ENCODE measurements at places on chromosomes 2 and 18. TPM values are rescaled to one million over a fixed set of nuclear protein-coding genes. Genes with fewer than 3 reads are reported as not detected.

DNA sequence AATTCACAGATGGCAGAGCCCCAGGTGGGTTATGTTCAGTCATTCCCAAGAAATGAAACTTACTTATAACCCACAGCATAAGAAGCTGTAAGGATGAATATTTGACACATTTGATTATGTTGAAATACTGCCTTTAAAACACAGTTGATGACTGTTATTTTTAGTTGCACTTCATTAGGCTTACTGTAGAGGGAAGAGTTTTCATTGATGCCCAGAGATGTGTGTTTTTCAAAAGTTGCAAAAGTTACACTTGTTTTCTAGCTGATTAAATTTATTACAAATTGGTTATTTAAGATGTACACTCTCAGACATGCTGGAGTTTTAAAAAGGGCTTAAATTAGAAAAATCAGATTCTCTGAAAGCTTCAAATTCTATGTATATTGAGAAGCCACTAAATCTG, 506.1 kb downstream of the PARD3B start:
- no peak for DNase-seq

DNA sequence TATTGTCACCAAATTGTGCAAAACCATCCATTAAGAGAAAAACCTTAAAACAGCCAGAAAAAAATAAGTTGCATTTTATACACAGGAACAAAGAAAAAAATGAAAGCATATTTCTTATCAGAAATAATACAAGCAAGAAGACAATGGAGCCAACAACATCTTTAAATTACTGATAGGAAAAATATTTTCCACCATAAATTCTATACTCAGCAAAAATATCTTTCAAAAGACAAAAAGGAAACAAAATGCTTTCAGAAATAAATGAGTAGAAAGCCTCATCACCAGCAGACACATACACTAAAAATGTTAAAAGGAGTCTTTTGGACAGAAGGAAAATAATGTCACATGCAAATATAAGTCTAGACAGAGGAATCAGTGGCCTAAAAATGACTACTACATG, 106.4 kb upstream of the TRIB2 start:
- DNase-seq, result no peak

Gene NCKAP5
- total RNA-seq, result 3.0 TPM

- no peak for DNase-seq
These were observed 45.4 kb downstream of the SPRED2 start for GRCh38 chr2:65386989-65387388.

GRCh38 chr2:236351966-236352525, 87.8 kb upstream of the ASB18 start:
- no peak for DNase-seq

DNA sequence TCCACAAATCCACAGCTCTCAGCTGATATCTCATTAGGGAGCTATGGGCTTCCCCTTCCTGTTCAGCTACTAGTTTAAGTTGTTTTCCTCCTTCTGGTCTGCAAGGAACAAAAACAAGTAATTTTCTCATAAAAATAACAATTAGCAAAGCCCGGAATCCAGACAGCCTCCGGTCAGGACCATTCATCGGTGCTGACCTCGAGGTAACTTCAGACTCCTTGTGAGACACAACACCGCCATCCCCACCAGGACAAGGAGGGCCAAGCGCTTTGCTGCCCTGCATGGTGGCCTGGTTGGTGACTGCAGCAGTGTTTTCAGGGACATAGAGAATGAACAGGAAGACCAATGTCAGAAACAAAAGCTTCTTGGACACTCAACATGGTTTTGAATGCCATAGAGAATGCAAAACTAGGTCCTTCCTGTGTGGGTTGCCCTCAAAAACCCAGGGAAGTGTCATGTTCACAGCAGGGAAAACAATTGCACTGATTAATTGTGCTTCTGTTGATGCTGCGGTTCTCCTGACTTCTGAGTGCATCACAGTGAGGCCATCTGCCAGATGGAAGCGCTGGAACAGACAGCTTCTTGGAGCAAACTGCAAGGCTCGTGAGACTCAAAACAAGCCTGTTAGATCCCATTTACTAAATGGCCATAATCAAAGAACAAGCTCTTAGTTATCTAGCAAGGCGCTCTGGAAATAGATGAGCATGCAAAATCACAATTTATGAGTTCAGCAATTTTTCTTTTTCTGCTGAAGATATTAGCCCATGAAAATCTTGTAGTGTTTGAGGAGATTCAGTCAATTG, 77.1 kb downstream of the HS1BP3 start:
- peak; percentile 98 for DNase-seq

Gene IL1R1
- total RNA-seq, result 5.5 TPM

Gene OTX1
- total RNA-seq, result not detected

DNA sequence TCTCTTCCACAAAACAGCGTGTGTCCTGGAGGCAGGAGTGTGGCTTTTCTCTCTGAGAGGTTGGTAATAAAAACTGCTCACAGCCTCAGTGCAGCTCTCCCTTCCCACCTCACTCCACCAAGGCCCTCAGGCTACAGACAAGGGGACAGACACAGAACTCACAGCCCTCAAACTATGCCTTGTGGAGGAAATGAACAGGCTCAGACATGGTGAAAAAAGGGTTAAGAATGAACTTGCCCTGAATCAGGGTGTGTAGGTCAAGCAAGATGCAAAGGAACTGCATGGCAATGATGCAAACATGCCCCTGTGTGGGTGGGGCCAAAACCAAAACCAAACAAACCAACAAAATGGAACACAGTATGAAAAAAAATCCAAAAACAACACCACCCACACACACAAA, 125.8 kb downstream of the GALNT14 start:
- DNase-seq, result no peak

DNA sequence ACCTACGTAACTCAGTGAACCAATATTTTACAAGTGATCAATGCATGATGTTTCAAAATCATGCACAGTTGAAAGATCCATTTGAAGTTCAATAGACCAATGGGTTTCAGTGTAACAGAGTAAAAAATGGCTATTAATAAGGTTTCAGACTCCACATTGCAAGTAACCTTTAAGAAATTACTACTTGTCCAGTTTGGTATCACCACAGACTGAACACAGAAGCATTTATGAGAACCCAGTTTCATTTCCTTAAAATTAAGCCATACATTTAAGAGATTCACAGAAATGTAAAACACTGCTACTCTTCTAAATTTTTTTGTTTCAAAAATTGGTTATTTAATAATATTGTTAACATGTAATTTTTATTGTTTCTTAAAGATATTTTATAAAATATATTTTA, 98.9 kb upstream of the CHRNA1 start:
- no peak for DNase-seq

Gene LRATD1
- not detected for total RNA-seq

Gene LYPD1
- 76.6 TPM for total RNA-seq

Gene GALNT13
- not detected for total RNA-seq

Gene SCG2
- not detected for total RNA-seq

DNA sequence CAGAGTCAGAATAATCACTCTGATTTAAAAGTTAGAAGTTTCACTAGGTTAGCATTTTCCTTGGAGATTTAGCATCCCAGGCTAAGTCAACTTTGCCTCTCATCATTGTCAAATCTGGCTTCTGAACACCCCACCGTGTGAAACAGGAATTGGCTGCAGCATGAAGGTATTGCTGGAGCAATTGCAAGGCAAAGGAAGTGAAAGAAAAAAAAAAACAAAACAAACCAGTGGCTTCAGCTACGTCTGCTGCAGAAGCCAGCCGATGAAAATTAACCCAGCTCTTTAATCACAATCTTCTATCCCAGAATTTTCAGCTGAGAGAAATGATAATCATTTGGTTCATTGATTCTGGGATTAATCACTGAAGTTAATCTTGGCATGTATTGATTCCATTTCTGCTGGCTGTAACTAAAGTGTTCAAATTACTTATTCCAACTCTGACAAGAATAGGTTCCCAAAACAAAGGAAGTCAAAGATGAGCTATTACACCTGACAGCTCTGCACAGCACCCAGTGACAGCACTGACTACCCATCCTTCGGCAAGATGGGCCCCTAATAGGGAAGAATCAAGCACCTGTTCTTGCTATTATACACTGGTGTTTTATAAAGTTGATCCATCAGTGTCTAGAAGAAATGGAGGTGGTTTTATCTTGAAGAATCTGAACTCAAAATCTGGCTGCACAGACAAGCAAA, 42.7 kb upstream of the REG3G start:
- DNase-seq, result no peak

Gene LMAN2L
- 18.2 TPM for total RNA-seq

GRCh38 chr2:53964257-53964952, 6.4 kb downstream of the PSME4 start:
- DNase-seq, result peak; percentile 15

Gene SLC5A7
- not detected for total RNA-seq

DNA sequence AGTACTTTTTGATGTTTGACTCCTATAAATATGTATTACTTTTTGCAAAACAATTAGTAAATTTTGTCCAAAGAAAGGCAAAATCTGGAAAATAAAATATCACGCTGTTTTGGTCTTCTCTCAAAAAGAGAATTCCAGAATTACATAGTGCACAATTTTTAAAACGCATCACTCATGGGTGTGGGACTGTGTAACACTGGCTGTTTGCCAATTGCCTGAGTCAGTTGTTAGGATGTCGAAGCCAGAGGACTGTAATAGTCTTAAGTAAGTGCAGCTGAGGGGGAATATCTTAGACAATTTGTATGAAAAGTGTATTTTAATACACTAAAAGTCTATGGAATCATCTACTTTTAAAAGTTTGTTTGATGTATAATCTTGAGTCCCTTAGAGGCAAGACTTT, 24.1 kb upstream of the EPHA4 start:
- peak; percentile 13 for DNase-seq

DNA sequence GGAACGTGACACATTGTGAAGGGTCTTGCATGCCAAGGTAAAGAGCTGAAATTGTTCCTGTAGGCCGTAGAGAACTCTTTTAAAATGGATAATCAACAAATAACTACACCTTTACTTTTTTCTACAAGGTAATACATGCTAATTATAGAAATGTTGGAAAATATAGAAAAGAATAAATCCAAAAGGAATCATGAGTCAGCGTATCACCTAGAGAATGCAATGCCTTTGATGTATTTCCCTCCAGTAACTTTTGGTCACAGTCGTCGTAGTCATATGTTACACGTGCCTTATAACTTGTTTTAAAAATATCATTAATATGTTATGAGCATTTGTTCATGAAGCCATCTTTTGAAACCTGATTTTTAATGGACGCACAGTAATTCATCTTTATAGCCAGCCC, 100.6 kb downstream of the LIPG start:
- no peak for DNase-seq

DNA sequence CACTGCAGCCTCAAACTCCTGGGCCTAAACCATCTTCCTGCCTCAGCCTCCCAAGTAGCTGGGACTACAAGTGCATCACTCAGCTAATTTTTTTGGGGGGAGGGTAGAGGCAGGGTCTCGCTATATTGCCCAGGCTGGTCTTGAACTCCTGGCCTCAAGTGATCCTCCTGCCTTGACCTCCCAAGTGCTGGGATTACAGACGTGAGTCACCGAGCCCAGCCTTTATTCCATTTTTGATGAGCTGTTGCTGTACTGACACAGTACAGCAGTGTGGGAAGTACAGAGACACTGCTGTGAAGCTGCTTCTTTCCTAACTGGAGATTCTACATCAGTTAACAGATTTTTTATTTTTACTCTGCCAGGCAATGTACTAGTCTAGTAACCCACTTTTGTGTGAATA, 18.8 kb downstream of the PTRHD1 start:
- DNase-seq, result no peak

Gene CELF4
- total RNA-seq, result not detected

DNA sequence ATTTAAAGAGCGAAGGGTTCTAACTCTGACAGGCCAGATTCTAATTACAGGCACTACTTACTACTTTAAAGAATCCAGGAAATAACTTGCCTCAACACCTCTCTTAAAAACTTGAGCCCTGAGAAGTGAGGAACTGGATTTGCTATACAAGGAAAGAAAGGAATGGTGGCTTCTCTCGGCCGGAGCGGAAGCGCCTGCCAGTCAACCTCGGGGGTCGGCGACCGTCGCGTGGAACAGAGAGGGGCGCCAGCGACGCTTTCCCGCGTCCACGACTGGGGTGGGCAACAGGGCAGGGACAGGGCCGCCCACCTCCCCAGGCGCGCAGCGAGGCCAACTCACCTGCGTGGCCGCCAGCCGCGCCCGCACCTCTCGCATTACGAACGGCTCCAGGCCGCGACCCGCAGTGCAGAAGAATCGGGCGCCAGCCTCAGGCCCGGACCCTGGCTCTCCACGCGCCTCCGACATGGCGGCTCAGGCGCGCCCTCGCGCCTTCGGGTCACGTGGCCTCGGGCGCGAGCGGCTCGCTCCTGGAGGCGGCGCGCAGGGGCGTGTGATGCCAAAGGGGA, at the start of gene THUMPD2:
TSS of gene THUMPD2 (minus strand) at position 484 of the 566 bp plus-strand sequence. CDS start at position 465, 19 bp downstream.
- peak; percentile 61 for DNase-seq

Gene MC5R
- total RNA-seq, result not detected

GRCh38 chr2:115248066-115248465, 805.6 kb downstream of the DPP10 start:
- no peak for DNase-seq

Gene CD8A
- not detected for total RNA-seq

Gene SP5
- not detected for total RNA-seq

DNA sequence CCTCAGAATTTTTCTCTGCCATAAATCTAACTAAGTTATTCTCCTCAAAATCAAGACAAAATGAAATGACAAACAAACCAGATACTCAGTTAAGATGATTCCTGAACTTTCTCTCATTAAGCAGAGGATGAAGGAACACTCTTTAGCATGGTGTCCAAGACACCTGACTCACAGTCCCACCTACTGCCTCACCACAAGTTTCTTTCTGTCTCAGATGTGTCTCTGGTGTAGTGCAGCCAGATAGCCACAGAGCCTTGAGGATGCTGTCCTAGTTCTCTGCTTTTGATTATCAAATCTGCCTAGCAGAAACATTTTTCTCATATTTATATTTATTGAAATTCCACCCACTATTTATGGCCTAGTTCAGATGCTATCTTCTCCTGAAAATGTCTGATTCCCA, 103.6 kb upstream of the TMEM200C start:
- no peak for DNase-seq

DNA sequence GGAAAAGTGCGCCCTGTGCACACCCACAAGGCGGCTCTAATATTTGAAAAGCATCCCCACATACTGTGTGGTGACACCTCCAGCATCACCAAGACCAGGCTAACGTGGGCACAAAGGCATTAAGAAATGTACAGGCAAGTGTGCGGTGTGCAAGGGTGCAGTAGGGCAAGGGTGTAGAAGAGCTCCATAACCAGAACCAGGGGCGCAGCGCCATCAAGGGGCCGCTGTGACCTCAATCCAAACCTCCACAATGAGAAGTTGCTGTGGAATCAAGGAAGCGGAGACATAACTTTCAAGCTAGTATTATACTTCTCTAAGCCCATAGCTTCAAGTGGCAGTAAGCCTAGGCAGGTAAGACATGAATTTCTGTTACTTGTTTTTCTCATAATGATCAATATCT, 13.0 kb downstream of the L3MBTL4 start:
- no peak for DNase-seq

GRCh38 chr2:48306409-48307284, 223.3 kb upstream of the STON1 start:
- no peak for DNase-seq

Gene ERFE
- total RNA-seq, result 1.2 TPM

GRCh38 chr18:70418546-70419311, 129.9 kb downstream of the SOCS6 start:
- DNase-seq, result no peak

Gene G6PC2
- total RNA-seq, result not detected

GRCh38 chr2:58357521-58357920, 116.4 kb upstream of the FANCL start:
- no peak for DNase-seq

Measured in endothelial cell of umbilical vein (primary cell).